Kidney (tissue), 22 donors: ENCODE measurements at places on chromosomes 2 and 18. TPM values are rescaled to one million over a fixed set of nuclear protein-coding genes. Genes with fewer than 3 reads are reported as not detected.
A peak's percentile ranks its signal among the peaks of the same experiment; 100 is the strongest.

- H3K36me3 ChIP-seq: no peaks in the 10 kb centered on the region
- no peaks in the 10 kb centered on the region for H3K27me3 ChIP-seq
- no peak for DNase-seq
- H3K27ac ChIP-seq: peak overlapping the region; percentile 73
- peak overlapping the region; percentile 92 for H3K4me3 ChIP-seq
These were observed 611 bp downstream of the ZNF512 start for GRCh38 chr2:27583390-27583915.

The C2orf80 gene
- total RNA-seq: not detected

The TET3 gene
- 13.1 TPM for total RNA-seq

GRCh38 chr2:197215748-197216360, 94.7 kb downstream of the ANKRD44 start:
- H3K4me1 ChIP-seq: peaks cover 4% of the 10 kb centered on the region
- H3K27ac ChIP-seq: peak overlapping the region; percentile 33
- no peaks in the 10 kb centered on the region for H3K27me3 ChIP-seq
- DNase-seq: no peak

GRCh38 chr18:31977270-31977872, 34.4 kb upstream of the TRAPPC8 start:
- no peak overlapping the region for H3K4me3 ChIP-seq
- no peaks in the 10 kb centered on the region for H3K27me3 ChIP-seq
- no peaks in the 10 kb centered on the region for H3K4me1 ChIP-seq
- H3K36me3 ChIP-seq: no peaks in the 10 kb centered on the region
- peak; percentile 61 for DNase-seq
- no peak overlapping the region for H3K27ac ChIP-seq

The TUBA4B gene
- total RNA-seq: 0.98 TPM

The CDH19 gene
- total RNA-seq: 0.94 TPM

The SIX3 gene
- total RNA-seq: 0.16 TPM

DNA sequence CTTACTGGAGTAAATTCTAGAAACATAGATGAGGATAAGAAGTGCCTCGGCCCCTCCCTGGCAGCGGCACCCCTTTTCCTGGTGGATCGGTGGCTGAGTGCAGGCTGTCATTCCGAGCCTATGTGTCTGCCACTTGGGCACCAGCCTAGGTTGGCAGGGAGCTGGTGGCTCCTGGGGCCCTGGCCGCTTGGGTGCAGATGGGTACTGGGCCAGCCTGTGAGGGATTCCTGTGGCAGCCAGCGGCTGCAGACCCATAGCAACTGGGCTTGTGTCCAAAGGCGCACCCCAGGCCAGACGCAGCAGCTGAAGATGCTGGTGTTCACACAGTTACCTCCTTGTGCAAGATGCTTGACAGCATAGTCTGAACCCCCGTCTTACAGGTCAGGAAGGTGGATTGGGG, 2.8 kb downstream of the SNORC start:
- no peaks in the 10 kb centered on the region for H3K4me1 ChIP-seq
- no peaks in the 10 kb centered on the region for H3K27me3 ChIP-seq
- DNase-seq: no peak
